ENCODE measurements at places on chromosomes 4 and X.

DNA sequence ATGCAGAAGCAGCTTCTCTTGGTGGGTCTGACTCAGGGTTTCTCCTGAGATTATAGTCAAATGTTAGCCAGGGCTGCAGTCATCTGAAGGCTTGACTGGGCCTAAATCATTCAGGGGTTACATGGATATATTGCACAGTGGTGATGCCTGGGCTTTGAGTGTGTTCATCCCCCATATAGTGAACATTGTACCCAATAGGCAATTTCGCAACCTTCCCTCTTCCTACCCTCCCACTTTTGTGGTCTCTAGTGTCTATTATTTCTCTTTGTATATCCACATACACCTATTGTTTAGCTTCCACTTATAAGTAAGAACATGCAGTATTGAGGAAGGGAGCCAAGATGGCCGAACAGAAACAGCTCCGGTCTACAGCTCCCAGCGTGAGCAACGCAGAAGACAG, 90.3 kb upstream of the CAMK2D start:
- no peak for DNase-seq

GRCh38 chr4:134144337-134144736, 57.3 kb downstream of the PABPC4L start:
- no peak for DNase-seq

DNA sequence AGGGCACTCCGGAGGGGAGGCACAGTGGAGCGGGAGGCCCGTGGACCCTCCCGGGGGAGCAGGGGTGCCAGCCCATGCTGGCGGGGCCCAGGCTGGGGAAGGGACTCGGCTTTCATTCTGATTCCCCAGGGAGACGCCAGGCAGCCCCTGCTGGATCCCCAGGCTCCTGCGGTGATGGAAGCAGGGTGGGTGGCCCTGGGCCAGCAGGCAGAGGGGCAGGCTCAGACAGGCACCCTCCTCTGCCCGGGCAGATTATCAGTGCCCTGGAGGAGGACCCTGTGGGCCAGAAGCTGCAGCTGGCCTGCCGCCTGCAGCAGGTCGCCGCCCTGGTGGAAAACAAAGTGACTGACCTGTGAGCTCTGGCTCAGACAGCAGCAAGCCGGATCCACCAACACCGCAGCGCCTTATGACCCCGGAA, 2.1 kb upstream of the SRPK3 start:
- DNase-seq = no peak

DNA sequence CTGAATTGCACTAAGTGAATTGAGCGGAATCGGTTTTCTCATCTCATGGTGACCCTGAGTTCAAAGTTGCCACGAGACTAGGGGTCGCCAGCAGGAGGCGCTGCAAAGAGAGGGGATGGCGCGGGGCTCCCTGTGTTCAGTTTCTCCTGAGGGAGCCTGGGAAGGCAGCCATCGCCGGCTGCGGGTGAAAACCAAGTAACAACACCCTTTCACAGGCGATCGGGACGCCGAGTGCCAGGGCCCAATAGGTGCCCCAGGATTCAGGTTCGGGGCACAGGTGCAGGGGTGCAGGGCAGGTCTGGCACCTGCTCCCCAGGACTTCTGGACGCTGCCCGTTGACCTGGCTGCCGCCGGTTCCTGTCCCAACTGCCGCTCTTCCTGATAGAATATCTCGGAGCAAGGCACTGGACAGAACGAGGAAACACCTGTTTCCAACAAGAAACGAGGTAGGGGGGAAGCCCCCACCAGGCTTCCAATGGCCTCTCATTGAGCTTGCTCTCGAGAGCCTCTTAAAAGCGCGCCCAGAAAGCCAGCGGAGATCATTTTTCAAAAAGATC, 1.1 kb upstream of the FGF16 start:
- DNase-seq = no peak

DNA sequence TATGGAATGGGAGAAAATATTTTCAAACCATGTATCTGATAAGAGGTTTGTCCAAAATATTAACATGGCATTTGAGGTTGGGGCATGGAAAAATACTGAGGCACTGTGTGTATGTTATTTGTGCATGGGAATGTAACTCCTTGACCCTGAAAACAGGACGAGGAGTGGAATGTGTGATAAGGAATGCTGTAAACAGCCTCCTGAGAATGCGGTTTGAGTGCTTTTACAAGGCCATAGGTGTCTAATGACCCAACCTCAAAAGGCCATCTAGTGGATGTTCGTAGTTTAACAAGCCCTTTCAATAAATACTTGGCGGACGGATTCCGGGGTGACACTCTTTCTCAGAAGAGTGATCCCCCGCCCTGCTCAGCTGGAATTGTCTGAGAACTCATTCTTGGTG, 162.9 kb upstream of the USP9X start:
- no peak for DNase-seq

- DNase-seq = no peak
These were observed 288.9 kb upstream of the TECRL start for GRCh38 chr4:64698171-64698570.

DNA sequence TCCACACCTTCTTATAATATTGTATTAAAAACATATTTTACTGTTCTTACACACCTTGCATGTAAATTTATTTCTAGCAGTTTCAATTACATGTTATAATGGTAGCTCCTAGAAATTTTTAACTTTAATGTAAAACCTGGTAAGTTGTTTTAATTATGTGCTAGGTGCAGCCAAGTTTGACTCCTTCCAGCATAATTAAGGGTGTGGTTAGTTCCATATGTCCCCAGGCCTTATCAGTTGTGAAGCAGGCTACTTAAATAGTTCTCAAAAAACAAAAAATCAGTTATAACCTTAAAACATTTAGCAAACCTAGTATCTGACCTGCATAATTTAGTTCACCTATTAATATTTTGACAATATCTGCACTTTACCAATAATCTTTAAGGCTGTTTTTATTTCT, 26.9 kb upstream of the PASD1 start:
- DNase-seq = no peak

DNA sequence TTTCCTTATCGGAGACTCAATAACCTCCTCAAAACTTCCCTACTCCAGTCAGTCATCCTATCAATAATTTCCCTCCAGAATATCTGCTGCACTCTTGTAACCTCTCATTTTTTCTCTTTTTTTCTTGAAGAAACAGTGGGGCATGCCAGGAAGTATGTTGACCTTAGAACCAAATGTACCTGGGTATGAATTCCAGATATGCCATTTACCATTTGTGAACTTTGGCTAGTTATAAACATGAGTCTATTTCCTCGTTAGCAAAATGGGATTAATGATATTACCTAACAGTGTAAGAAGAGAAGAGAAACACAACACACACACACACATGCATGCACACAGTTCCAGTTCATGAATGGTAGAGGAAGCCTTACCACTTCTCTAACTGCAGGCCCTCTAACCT, 578.2 kb downstream of the FAM133A start:
- no peak for DNase-seq

DNA sequence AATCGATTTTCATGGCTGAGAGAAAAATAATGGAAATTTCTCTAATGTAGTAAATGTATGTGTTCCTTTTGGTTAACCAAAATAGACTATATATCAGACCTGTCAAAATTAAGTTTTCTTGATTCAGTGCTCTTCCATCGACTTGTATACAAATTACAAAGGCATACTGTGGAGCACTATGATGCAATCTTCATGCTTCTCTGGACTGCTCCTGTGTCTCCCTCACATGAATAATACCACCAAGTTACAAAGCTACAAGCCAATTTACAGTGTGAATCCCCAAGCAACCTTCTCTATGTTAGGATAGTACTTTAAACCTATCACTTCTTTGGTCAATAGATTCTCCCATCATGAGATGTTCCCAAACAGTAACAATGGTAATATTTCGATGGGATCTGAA, 577.9 kb downstream of the PPARGC1A start:
- DNase-seq = no peak

- DNase-seq = no peak
These were observed 78.7 kb downstream of the RBM47 start for GRCh38 chr4:40550948-40551462.

DNA sequence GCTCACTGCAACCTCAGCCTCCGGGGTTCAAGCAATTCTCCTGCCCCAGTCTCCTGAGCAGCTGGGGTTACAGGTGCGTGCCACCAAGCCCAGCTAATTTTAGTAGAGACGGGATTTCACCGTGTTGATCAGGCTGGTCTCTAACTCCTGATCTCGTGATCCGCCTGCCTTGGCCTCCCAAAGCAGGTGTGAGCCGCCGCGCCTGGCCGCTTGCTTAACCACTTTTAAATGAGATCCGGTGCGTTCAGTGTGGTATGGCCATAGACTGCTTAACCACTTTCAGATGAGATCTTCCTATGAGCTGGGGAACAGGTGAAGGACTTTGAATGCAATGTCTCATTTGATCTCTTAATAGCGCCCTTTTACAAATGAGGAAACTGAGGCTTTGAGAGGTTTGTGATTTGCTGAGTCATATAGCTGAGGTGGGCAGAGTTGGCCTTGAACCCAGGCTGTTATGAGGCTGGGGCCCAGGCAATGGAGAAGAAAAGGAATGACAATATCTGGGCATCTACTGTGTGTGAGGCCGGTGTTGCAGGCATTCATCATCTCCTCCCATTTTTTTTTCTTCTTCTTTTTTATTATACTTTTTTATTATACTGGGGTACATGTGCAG, 41.9 kb upstream of the NSG1 start:
- DNase-seq = no peak

GRCh38 chr4:77146186-77147078, 10.6 kb upstream of the CCNG2 start:
- no peak for DNase-seq

- peak; percentile 18 for DNase-seq
These were observed 1.4 kb downstream of the SLC16A2 start for GRCh38 chrX:74422576-74423288.

- DNase-seq = no peak
These were observed 111.0 kb downstream of the DDIT4L start for GRCh38 chr4:100079264-100079663.

- no peak for DNase-seq
These were observed 81.9 kb downstream of the MAGED1 start for GRCh38 chrX:51975360-51975759.

- no peak for DNase-seq
These were observed 63.4 kb upstream of the KLF3 start for GRCh38 chr4:38600575-38600974.

GRCh38 chr4:3771164-3771809, 5.1 kb downstream of the ADRA2C start:
- no peak for DNase-seq

- no peak for DNase-seq
These were observed at the start of gene HPGD for GRCh38 chr4:174522183-174523024. TSS of gene HPGD (minus strand) at chr4:174522488. CDS start at chr4:174522451, 37 bp downstream.

DNA sequence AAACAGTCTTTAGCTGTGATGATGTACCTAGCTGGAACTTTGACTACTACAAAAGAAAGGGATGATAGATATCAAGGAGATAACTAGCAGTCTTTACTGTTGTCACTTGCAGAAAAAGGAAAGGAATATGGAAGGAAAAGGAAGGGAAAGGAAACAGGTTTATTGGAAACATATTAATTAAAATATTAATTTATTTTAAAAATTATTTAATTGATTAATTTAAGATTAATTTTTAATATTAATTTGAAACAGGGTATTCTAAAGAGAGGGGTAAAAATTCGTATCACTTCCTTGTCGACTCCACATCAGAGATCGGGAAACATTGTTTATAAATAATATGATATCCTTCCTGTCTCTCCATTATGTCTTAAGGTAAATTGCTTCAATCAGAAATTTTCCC, 186.5 kb upstream of the IL15 start:
- DNase-seq = no peak

GRCh38 chrX:118718737-118719136, 8.7 kb upstream of the IL13RA1 start:
- DNase-seq = no peak

DNA sequence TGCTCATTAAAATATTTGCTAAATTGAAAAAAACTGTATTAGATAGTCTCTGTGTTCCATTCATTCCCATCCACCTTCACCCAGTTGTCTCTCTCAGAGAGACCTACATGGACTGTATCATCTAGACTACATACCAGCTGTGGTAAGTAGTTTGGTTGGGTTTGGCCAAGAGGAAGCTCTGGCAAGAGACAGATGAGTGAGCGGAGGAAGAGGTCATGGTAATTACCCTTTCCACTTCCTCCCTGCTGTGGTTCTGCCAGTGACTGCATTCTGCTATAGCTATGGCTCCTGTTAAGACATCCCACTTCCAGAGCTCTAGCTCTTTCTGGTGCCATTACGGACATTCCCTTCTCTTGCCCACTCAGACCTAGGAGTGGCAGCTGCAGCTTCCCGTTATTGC, 239.0 kb upstream of the MID1 start:
- no peak for DNase-seq

DNA sequence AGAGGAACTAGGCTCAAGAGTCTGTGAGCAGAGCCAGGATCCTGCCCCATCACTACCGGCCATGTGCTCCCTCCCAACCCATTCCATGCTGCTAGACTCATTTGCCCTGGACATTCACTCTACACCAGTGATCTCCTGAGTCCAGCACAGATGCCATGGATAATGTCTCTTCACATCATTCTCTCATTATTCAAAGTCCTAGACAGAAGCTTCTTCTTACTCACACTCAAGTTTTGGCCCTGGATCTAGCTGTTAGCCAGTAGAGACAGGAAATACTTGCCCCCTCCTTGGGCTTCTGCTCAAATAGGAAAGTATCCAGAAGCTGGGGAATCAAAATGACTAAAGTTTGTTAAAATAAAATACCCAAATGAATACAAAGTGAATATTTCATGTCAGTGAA, 266.8 kb upstream of the LDB2 start:
- peak; percentile 45 for DNase-seq

GRCh38 chrX:11285651-11286050, 7.6 kb upstream of the AMELX start:
- no peak for DNase-seq

All from stromal cell of bone marrow (primary cell).